AG20443 (cell line): ENCODE measurements at places on chromosomes 16 and 17.
A peak's percentile ranks its signal among the peaks of the same experiment; 100 is the strongest.

DNA sequence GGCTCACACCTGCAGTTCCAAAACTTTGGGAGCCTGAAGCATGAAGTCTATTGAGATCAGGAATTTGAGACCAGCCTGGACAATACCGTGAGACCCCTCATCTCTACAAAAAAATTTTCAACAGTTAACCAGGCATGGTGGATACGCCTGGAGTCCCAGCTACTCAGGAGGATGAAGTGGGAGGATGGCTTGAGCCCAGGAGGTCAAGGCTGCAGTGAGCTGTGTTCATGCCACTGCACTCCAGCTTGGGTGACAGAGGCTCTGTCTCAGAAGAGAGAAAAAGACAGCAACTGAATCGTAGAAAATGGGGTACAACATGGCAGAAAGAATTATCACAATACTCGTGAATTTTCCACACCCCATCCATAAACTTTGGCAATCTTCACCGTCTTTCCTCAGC is 3.2 kb downstream of the CRK start:
- DNase-seq: no peak

- DNase-seq: peak; percentile 49
Observed at GRCh38 chr17:32870027-32870670, 6.8 kb downstream of the MYO1D start.

GRCh38 chr17:69448431-69449102 is 34.1 kb downstream of the MAP2K6 start:
- peak; percentile 28 for DNase-seq

DNA sequence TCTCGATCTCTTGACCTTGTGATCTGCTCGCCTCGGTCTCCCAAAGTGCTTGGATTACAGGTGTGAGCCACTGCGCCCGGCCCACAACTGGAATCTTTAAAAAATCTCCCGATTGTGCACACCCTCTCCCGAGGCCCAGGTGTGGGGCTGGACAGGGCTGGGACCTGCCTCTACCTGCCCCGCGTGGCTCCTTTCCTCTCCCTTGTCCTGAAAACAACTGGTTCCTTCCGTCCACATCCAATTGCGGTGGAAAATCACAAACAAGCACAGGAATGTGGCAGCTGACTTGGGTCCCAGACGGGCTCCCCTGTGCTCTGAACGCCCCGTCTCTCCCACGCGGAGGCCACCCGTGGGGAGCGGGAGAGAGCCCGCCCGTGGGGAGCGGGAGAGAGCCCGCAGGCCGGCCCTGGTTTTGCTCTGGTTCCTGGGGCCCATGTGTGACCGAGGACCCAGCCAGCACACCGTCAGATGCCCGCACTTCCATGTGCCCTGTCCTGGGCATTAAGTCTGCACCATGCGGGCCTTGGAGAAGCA is 3.0 kb upstream of the TMEM204 start:
- DNase-seq: no peak

- DNase-seq: no peak
Observed at GRCh38 chr16:78523212-78523985, 423.9 kb downstream of the WWOX start.

GRCh38 chr17:79685121-79685520 is 45.6 kb upstream of the ENPP7 start:
- DNase-seq: no peak

GRCh38 chr17:44947461-44948314 is at the start of gene KIF18B:
Gene KIF18B (minus strand): TSS chr17:44947773. CDS start chr17:44936344, 11,429 bp downstream.
- peak; percentile 99 for DNase-seq

- no peak for DNase-seq
Observed at GRCh38 chr17:15741624-15742023, 9.5 kb downstream of the TBC1D26 start.

- DNase-seq: no peak
Observed at GRCh38 chr16:18072161-18072560, 264.4 kb downstream of the NPIPA8 start.

GRCh38 chr16:12461201-12461600 is 342.5 kb downstream of the CPPED1 start:
- no peak for DNase-seq

- DNase-seq: no peak
Observed at GRCh38 chr16:49456763-49457162, 83.2 kb downstream of the C16orf78 start.

- peak; percentile 13 for DNase-seq
Observed at GRCh38 chr16:52068447-52069074, 478.4 kb downstream of the TOX3 start.

- no peak for DNase-seq
Observed at GRCh38 chr17:39769974-39770587, 32.3 kb downstream of the GRB7 start.

DNA sequence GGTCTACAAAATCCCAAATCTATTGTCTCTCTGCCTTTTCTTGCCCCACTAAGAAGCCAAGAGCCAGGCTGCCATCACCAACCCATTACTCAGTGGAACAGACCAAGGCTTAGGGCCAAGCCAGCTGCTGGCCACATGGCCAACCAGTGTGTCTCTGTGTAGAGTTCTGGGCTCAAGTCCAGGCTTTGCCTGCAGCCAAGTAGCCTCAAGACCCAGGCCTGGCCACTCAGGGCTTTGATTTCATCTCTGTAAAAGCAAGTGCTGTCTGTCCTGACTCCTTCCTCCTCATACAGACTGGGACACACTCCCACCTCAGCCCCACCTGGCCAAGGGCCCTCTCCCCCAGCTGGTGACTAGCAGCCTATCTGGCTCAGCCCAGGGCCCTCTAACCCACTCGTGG is 14.6 kb downstream of the SREBF1 start:
- DNase-seq: peak; percentile 84

- DNase-seq: peak; percentile 82
Observed at GRCh38 chr17:41697122-41697962, 8.7 kb downstream of the EIF1 start.

- no peak for DNase-seq
Observed at GRCh38 chr17:74690409-74690825, 22.3 kb downstream of the CD300LF start.
